ENCODE measurements at places on chromosomes 3 and 15.
A peak's percentile ranks its signal among the peaks of the same experiment; 100 is the strongest.

GRCh38 chr3:60250810-60251209 is 1000.4 kb downstream of the FHIT start:
- DNase-seq: no peak

- no peak for DNase-seq
These were observed 6.4 kb downstream of the CHRD start for GRCh38 chr3:184386047-184386806.

DNA sequence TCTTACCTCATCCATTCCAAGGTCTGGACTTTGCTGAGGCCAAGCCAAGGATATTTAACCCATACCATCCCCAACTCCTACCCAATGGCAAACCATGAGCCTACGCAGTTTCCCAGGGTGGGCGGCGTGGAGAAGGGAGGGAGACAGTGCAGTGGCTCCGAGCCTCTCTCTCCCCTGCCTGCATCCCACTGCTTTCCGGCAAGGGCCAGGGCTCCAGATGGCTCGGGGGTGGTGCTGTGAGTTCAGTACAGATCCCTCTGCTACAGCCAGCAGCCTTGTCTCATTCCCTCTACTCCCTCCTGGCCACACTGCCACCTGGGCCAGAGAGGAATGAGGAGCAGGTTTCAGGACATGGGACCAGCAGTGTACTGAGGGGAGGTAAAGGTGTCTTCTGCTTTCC is 44.3 kb upstream of the APEH start:
- no peak for DNase-seq

- peak; percentile 84 for DNase-seq
These were observed 24.0 kb downstream of the PLA2G4B start for GRCh38 chr15:41862515-41863116.

- no peak for DNase-seq
These were observed 52.4 kb downstream of the POLQ start for GRCh38 chr3:121493431-121493830.

- no peak for DNase-seq
These were observed 89.0 kb upstream of the FGF12 start for GRCh38 chr3:192816351-192816750.
